Stomach (tissue), 19 donors: ENCODE measurements at places on chromosomes 4 and X. TPM values are rescaled to one million over a fixed set of nuclear protein-coding genes. Genes with fewer than 3 reads are reported as not detected.

CSAG3 gene
- polyA plus RNA-seq, result not detected

ZNF185 gene
- 48.2 TPM for polyA plus RNA-seq

CXCL11 gene
- 0.19 TPM for polyA plus RNA-seq

ITM2A gene
- polyA plus RNA-seq, result 8.9 TPM

FHL1 gene
- 211 TPM for polyA plus RNA-seq

CAMK2D gene
- polyA plus RNA-seq, result 8.8 TPM

IL3RA gene
- polyA plus RNA-seq, result 6.1 TPM

DCLK2 gene
- 0.68 TPM for polyA plus RNA-seq

SPIN4 gene
- polyA plus RNA-seq, result 3.1 TPM
